Dermis microvascular lymphatic vessel endothelial cell (primary cell): ENCODE measurements at places on chromosomes 6 and 20. TPM values are rescaled to one million over a fixed set of nuclear protein-coding genes. Genes with fewer than 3 reads are reported as not detected.

CCN5 gene
- total RNA-seq = not detected in 2 replicates

MOXD1 gene
- total RNA-seq = under 0.01 TPM in 2 replicates

ADGRF5 gene
- total RNA-seq = 107 and 112 TPM in 2 replicates

VGLL2 gene
- not detected in 2 replicates for total RNA-seq

CTAGE9 gene
- total RNA-seq = not detected in 2 replicates

RRAGD gene
- 0.26 and 0.76 TPM in 2 replicates for total RNA-seq

OR2B6 gene
- total RNA-seq = not detected in 2 replicates

COL9A3 gene
- total RNA-seq = 0.38 and 1.0 TPM in 2 replicates

KHDC1 gene
- total RNA-seq = under 0.01 TPM in 2 replicates
